ENCODE measurements at places on chromosomes 5 and 9.
A peak's percentile ranks its signal among the peaks of the same experiment; 100 is the strongest.

- no peak for DNase-seq
Measured at GRCh38 chr5:180376511-180376910, 23.4 kb upstream of the GFPT2 start.

GRCh38 chr5:31479706-31480105 lies 52.2 kb downstream of the DROSHA start:
- DNase-seq, result no peak

DNA sequence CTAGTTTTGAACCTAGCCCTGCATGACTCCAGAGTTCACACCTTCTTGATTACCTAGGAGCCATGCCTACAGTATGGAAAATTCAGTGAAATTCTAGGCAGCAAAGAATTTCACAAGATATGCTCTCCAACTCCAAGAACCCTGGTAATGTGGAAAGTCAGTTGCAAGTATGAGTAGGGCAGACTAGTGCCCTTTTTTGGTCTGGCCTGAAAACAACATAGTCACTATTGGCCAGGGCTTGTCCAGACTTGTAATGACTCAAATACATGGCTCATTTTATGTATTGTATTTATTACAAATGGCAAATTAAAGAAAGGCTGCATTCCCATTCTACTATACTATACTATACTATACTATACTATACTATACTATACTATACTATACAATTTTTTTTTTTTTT lies 160.4 kb downstream of the ESM1 start:
- DNase-seq, result no peak

DNA sequence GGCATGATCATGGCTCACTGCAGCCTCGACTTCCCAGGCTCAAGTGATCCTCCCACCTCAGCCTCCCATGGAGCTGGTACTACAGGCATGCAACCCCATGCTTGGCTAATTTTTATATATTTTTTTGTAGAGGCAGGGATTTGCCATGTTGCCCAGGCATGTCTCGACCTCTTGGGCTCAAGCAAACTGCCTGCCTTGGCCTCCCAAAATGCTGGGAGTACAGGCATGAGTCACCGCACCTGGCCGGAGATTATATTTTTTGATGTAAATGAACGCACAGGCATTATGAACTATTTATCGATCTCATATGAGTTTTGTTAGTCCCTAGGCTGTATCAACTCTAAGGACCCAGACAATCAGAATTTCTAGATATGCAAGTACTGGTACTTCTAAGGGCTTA lies 25.5 kb upstream of the CEP120 start:
- no peak for DNase-seq

DNA sequence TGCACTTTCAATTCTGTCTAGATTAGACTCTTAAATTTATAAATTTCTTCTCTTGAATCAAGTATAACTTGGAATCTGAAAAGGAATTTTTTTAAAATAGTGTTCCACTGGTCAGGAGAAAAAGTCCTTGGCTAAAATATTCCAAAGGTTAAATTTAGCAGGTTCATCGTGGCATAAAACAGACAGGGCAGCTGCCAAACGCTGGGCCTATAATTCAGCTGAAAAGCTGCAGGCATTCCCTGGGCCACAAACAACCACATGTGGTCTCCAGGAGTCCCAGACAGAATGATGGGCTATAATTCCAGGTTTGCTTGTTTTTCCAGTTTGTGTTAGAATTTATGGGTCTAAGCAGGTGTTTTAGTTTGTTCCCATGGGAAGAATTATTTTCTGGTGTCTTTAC lies 71.1 kb upstream of the RETREG1 start:
- no peak for DNase-seq

- no peak for DNase-seq
Measured at GRCh38 chr5:170639221-170639925, 135.6 kb downstream of the KCNIP1 start.

- peak; percentile 75 for DNase-seq
Measured at GRCh38 chr5:36305571-36306326, 4.0 kb upstream of the RANBP3L start.

GRCh38 chr5:56545016-56545415 lies 270.3 kb upstream of the MAP3K1 start:
- no peak for DNase-seq

GRCh38 chr5:154590093-154590724 lies 112.2 kb upstream of the HAND1 start:
- DNase-seq, result no peak

- no peak for DNase-seq
Measured at GRCh38 chr5:77029376-77029885, 773 bp upstream of the AGGF1 start.

- no peak for DNase-seq
Measured at GRCh38 chr9:129467004-129467588, 153.8 kb downstream of the C9orf50 start.

- no peak for DNase-seq
Measured at GRCh38 chr9:127896395-127897192, 2.8 kb downstream of the ST6GALNAC6 start.

DNA sequence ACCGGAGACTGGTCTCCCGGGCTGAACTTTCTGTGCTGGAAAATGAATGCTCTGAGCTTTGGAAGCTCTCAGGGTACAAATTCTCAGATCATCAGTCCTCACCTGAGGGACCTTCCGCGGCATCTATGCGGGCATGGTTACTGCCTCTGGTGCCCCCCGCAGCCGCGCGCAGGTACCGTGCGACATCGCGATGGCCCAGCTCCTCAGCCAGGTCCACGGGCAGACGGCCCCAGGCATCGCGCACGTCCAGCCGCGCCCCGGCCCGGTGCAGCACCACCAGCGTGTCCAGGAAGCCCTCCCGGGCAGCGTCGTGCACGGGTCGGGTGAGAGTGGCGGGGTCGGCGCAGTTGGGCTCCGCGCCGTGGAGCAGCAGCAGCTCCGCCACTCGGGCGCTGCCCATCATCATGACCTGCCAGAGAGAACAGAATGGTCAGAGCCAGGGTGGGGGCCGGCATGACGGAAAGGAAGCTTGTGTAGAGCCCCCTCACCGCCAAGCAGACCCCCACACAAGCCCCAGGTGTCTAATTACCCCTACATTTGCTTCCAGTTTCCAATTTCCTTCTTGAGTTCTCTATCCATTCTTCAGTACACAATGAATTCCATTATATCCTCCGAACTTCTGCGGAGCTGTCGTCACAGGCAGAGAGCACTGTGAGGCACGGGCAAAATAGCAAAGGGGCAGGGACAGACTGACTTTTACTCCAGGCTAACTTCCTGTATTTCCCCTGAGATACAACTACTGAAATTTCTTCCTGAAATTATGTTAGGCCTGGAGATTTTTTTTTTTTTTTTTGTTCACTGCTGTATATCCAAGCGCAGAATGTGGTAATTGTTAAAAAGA lies 23.2 kb downstream of the CDKN2A start:
- no peak for DNase-seq

DNA sequence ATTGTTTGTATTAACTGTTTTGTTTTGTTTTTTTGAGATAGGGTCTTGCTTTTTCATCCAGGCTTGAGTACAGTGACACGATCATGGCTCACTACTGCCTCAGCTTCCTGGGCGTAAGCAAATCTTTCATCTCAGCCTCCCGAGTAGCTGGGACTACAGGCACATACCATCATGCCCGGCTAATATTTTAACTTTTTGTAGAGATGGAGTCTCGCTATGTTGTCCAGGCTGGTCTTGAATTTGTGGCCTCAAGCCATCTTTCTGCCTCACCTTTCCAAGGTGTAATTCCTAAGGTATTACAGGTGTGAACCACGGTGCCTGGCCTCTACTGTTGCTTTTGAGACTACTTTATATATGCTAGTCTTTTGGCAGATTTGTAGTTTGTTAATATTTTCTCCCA lies 8.4 kb downstream of the RCL1 start:
- DNase-seq, result no peak

GRCh38 chr5:133245191-133246052 lies 193.6 kb downstream of the HSPA4 start:
- DNase-seq, result no peak

DNA sequence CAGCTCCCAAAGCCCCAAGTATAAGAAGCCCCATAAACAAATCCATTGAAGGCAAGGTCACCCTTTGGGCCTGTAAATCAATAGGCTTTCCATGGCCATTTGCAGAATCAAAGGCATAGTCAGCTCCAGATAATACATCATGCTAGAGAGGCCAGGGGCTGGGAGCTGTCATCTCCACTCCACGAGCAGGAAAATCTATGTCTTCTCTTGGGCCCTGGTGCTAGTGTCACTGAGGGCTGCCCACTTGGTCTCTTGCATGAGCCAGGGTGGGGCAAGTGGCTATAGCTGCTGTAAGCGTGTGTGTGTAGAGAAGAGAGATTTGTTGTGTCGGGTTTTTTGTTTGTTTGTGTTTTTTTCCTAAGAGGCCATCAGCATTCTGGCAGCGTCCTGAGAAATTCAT lies 90.0 kb upstream of the ZNF618 start:
- DNase-seq, result no peak

DNA sequence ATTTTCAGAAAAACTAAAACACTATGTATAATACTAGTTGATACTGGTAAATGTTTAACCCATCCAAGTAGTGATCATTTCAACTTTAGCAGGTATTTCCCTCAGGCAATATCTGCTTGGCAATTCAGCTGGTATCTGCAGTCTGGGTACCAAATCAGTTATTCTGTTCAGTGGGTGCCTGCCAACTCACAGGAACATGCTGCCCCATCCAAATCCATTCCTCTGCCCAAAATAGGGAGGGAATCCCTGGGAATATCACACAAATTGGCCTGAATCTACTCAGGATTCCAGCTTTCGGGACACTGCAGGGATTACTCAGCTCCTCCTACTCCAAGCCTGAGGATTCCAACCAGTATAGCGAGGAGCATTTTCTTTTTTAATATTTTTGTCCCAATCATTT lies 61.7 kb upstream of the PDE4D start:
- no peak for DNase-seq

DNA sequence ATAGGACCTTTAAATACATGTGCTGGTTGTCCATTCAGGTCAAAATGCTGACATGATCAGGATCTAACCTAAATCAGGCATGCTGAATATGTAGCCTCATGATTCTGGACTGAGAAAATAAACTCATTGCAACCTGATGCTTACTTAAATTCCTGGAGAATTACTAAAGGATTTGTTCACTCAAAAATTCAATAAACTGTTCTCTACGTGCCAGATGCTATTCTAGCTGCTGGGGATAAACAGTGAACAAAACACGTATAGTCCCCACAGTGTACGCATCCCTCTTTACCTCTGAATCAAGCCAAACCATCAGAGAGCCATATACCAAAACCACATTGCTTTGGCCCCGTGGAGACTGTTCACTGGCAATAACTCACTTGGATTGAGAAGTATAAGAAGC lies 6.1 kb downstream of the SCAI start:
- DNase-seq, result no peak
